Mucosa of descending colon (tissue), 3 donors: ENCODE measurements at places on chromosomes 7 and 10.

DNA sequence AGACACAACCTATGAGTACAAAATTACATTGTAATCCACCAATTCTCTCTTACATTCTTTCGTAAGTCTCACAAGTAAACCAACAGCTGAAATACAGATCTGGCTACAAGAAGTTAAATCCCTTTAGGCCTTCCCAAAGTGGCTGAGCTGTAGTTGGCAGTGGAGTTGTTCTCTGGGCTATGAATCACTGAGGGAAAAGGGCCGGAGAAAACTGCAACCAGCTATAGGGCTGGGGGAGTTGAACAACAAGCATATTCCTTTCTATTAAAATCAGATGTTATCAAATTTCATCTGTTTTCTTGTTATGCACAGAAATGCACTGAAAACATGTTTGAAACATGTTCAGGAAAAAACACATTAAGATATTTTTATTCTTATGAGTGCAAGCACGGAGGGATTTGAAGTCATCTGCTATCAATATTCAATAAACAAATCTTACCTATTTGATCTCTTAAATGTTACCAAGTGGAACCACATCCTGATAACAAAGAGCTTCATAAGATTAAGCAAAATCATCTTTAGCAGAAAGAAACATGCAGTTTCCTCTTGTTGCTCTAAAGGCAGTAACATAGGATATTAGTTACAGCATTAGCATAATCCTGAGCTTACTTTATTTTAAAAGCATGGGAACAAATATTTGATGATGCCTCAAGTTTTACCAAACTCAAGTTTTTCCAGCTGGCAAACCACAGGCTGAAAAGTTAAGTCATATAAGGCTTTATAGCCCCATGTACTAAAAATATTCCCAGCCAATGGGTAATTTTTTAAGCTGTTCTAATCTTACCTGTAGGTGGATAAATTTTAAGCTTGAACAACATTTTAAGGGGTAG is 212.7 kb downstream of the TAX1BP1 start:
- DNase-seq = no peak

GRCh38 chr7:26513948-26514347 is 222.3 kb downstream of the SNX10 start:
- DNase-seq = no peak

DNA sequence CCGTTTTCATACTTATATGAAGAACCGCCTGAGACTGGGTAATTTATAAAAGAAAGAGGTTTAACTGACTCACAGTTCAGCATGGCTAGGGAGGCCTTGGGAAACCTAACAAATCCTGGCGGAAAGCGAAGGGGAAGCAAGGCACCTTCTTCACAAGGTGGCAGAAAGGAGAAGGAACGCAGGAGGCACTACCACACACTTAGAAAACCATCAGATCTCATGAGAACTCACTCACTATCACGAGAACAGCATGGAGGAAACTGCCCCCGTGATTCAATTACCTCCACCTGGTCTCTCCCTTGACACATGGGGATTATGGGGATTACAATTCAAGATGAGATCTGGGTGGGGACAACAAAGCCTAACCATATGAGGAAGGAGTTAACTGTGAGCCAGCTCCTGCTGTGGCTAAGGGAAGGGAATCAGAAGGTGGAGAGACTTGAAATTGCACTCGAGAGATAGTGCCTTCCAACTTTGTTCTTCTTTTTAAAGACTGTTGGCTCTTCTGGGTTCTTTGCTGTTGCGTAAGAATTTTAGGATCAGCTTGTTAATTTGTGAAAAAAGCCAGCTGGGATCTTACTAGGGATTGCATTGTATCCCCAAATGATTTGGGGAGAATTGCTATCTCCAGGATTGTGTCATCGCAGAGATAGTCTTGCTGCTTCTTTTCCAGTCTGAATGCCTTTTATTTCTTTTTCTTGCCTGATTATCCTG is 21.0 kb downstream of the OPTN start:
- DNase-seq = no peak

- peak; percentile 91 for DNase-seq
Observed at GRCh38 chr7:1176891-1177373, 16.9 kb upstream of the ZFAND2A start.

DNA sequence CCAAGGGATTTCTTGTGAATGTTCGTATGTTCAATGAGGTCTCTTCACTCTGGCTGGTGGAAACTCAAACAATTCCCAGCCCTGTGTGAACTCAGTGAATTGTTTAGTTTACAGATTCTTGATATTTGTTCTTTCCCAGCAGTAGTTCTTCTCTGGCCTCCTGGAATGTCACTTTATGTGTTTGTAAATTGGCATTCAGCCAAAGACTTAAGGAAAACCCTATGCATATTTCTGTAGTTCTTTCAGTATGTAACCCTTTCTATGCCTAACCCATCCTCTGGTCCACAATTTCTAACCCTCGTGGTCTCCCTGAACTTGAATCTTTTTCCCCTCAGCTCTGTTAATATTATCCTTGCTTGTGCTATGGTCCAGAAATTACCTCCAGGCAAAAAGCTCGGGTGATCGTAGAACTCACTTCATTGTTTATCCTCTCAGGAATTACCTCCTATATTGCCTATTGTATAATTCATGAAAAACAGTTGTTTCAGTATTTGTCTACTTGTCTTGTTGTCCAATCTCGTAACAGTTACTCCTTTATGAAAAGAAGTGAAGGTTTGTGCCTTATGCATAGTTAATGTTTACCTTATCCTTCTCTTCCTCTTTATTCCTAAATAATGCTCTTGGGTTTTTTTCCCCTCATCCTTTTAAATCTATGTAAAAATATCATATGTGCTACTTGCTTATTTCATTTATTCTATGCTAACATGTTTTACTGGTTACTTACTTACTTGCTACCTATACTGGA is 23.7 kb upstream of the AGR3 start:
- no peak for DNase-seq
